GM13977 (cell line): ENCODE measurements at places on chromosomes 4 and X.

DNA sequence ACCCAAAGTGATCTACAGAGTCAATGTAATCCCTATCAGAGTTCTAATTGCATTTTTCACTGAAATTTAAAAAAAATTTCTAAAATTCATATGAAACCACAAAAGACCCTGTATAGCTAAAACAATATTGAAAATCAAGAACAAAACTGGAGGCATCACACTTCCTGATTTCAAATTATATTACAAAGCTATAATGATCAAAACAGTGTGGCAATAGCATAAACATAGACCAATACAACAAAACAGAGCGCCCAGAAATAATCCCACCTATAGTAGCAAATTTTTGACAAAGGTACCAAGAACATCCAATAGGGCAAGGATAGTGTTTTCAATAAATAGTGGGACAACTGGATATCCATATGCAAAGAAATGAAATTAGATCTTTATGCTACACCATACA is 59.4 kb upstream of the PRKG2 start:
- DNase-seq, result no peak

GRCh38 chr4:53490965-53491622 is 100.2 kb downstream of the LNX1 start:
- DNase-seq, result peak; percentile 45

DNA sequence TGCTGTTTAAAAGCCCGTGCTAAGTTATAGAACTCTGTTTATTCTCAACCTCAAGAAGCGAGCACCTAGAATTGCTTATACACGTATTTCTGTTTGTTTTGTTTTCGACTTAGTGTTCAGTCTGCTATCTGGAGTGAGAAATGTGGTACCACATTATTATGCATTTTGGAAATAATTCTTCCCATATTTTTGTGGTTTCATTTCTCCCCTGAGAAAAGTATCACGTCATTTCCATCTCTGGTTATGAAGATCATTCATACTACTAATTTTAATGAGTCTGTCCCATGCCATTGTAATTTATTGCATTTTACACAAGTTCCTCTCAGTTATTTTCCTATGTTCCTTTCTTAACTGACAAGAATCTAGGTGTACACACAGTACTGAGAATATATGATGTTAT is 186.0 kb downstream of the DCHS2 start:
- no peak for DNase-seq

- DNase-seq, result no peak
Measured at GRCh38 chrX:45505214-45505613, 304.5 kb upstream of the DIPK2B start.

- no peak for DNase-seq
Measured at GRCh38 chr4:156946516-156947424, 24.8 kb downstream of the PDGFC start.

DNA sequence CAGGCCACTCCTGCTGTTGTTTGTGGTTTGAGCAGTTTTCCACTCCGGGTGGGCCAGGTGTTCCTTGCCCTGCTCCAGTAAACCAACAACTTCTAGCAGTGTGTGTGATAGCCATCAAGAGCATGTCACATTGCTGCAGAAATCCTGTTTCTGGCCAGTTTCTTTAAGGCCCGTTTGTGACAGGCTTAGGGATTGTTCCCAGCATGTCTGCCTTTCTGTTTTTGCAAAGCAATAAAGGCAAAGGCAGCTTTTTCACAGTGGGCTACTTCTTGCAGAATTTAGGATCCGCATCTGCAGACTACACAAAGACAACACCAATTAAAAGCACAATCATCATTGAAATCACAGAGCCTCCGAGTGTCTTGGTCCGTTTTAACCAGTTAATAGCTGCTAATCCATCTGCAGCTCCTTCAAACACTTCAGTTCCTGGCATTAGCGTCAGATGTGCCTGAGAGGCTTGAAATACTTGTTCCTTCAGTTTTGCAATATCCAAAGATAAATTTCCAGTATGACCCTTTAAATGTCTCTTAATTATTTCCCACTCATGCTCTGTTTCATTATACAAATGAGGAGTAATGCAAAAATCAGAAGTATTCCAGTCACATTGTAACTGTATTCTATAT is 65.1 kb downstream of the ADAM29 start:
- DNase-seq, result no peak

- DNase-seq, result peak; percentile 32
Measured at GRCh38 chr4:87058356-87059073, 123.7 kb downstream of the AFF1 start.

- DNase-seq, result no peak
Measured at GRCh38 chr4:139933541-139933940, 220.4 kb downstream of the MAML3 start.

GRCh38 chr4:181350615-181351415 is 892.4 kb upstream of the TENM3 start:
- DNase-seq, result no peak

GRCh38 chr4:83171436-83172039 is 57.0 kb upstream of the PLAC8 start:
- no peak for DNase-seq

- no peak for DNase-seq
Measured at GRCh38 chr4:89197920-89198319, 86.6 kb downstream of the TIGD2 start.
